ENCODE measurements at places on chromosomes 1 and 21. TPM values are rescaled to one million over a fixed set of nuclear protein-coding genes. Genes with fewer than 3 reads are reported as not detected.

GRCh38 chr1:87017998-87018672, 103.7 kb downstream of the HS2ST1 start:
- H3K27me3 ChIP-seq = no peaks in the 10 kb centered on the region
- no peak overlapping the region for H3K27ac ChIP-seq
- H3K4me1 ChIP-seq = no peaks in the 10 kb centered on the region
- no peak for DNase-seq

Gene EVA1C
- 72.6 TPM for total RNA-seq

Gene RYR2
- 0.42 TPM for total RNA-seq

- no peak overlapping the region for H3K4me3 ChIP-seq
- H3K36me3 ChIP-seq = no peaks in the 10 kb centered on the region
- no peak overlapping the region for H3K27ac ChIP-seq
These were observed 33.3 kb upstream of the CD1D start for GRCh38 chr1:158147401-158147800.

Gene ADAMTS1
- total RNA-seq = 294 TPM

Gene VAV3
- 3.3 TPM for total RNA-seq

Gene SLC45A3
- total RNA-seq = 0.44 TPM

- no peaks in the 10 kb centered on the region for H3K27me3 ChIP-seq
- no peak overlapping the region for H3K27ac ChIP-seq
- no peaks in the 10 kb centered on the region for H3K36me3 ChIP-seq
- no peak for DNase-seq
- no peaks in the 10 kb centered on the region for H3K4me1 ChIP-seq
These were observed 85.7 kb upstream of the CXADR start for GRCh38 chr21:17427157-17427556.

DNA sequence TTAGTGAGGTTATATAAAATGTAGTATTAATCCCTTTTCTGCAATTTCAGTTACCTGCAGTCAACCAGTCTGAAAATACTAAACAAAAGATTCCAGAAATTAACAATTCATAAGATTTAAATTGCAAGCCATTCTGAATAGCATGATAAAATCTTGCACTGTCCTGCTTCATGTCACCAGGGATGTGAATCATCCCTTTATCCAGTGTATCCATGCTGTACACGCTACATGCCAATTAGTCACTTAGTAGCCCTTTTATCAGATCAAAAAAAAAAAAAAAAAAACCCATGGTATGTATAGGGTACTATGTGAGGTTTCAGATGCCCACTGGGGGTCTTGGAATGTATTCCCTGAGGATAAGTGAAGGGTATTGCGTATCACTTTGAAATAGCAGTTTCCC, 191.3 kb upstream of the HP1BP3 start:
- H3K27ac ChIP-seq = no peak overlapping the region
- no peaks in the 10 kb centered on the region for H3K36me3 ChIP-seq
- H3K4me1 ChIP-seq = no peaks in the 10 kb centered on the region
- no peak for DNase-seq
- no peak overlapping the region for H3K4me3 ChIP-seq

Gene CFHR4
- not detected for total RNA-seq

DNA sequence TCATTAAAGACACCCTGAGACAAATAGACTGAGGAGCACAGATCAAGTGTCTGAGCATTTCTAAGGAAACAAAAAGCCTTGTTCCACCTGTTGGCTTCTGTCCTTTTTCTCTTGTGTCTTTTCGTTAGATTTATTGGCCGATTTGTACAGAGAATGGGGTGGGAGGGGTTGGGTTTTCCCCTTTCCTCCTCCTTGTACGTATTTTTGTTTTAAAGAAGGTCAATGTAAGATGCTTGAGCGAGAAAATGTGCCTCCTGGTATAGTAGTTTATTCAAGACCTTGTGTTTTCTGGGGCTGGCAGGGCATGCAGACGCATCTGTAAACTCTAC, 1.2 kb downstream of the BCL9 start:
- H3K4me1 ChIP-seq = peaks cover 32% of the 10 kb centered on the region
- no peak for DNase-seq
- peak overlapping the region; percentile 96 for H3K27ac ChIP-seq
- H3K36me3 ChIP-seq = no peaks in the 10 kb centered on the region
- peak overlapping the region; percentile 60 for H3K4me3 ChIP-seq

Gene SLC25A44
- total RNA-seq = 25.5 TPM

Gene BNIPL
- total RNA-seq = not detected

DNA sequence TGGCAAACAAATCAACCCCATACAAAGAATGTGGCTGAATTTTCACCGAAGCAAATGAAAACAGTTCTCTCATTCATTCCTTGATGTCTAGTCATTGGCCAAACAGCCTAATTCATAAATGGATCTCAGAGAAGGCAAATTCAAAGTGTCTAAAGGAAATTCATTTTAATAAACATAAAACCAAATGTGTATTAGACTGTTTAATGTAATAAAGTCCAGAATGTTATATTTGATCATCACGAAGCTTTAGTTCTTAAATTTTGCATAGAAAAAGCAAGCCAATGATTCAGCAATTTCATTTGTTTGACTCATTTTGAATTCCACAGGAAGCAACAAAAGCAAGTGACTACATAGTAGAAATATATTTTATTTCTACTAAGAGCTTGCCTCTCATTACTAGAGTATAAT, 379.2 kb upstream of the ADAMTS5 start:
- no peaks in the 10 kb centered on the region for H3K36me3 ChIP-seq
- no peak overlapping the region for H3K4me3 ChIP-seq
- H3K27me3 ChIP-seq = no peaks in the 10 kb centered on the region
- H3K4me1 ChIP-seq = no peaks in the 10 kb centered on the region
- no peak overlapping the region for H3K27ac ChIP-seq

GRCh38 chr1:65386439-65386838, 34.0 kb upstream of the LEPR start:
- no peak overlapping the region for H3K4me3 ChIP-seq
- no peaks in the 10 kb centered on the region for H3K36me3 ChIP-seq
- no peaks in the 10 kb centered on the region for H3K4me1 ChIP-seq
- H3K27ac ChIP-seq = no peak overlapping the region

- no peaks in the 10 kb centered on the region for H3K36me3 ChIP-seq
- no peaks in the 10 kb centered on the region for H3K27me3 ChIP-seq
- H3K27ac ChIP-seq = peak overlapping the region; percentile 89
- no peak overlapping the region for H3K4me3 ChIP-seq
- no peak for DNase-seq
These were observed 11.2 kb upstream of the CAPN2 start for GRCh38 chr1:223700942-223701637.

Gene SLC50A1
- total RNA-seq = 5.7 TPM

DNA sequence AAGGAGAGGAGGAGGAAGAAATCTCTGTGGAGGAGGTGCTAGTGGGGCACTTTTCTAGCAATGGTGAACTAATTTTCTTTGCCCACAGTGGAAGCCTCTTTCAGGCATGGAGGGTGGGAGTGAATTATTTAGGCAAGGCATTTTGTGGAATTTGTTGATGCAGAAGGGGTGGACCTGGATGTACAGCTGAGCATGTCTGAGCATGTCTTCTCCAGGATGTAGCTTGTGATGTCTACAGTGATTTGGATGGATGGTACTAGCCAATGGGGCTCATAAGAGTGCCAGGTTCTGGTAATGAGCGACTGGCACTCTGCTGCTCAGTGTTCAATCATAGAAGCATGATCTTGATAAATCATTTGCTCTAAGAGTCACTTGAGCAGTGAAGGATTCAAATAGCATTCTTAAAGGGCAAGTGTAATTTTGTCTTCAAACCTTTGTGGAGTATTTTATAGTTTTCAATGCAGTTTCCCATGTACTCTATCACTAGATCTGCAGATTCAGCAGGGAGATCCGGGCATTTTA, 153.9 kb upstream of the LMO4 start:
- DNase-seq = no peak
- no peaks in the 10 kb centered on the region for H3K27me3 ChIP-seq
- H3K4me3 ChIP-seq = no peak overlapping the region
- no peak overlapping the region for H3K27ac ChIP-seq
- H3K4me1 ChIP-seq = no peaks in the 10 kb centered on the region
- H3K36me3 ChIP-seq = no peaks in the 10 kb centered on the region

DNA sequence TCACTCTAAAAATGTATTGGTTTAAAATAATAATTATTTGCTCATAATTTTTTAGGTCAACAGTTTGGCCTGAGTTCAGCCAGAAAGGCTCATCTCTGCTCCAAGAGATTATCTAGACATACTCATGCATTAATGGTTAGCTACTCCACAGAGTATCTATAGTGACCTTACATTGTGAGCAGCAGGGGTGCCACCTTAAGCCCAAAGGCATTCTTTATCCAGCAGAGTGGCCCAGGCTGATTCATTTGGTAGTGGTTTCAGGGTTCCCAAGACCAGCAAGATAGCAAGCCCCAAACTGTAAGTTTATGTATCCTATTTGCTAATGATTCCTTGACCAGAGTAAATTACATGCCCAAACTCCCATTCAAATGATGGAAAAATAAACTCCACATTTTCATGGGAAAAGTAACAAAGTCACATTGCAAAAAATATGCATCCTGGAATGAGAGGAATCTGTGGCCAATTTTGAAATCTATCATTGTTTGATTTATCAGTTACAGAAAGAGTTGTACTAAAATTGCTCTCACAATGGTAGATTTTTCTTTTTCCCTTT, 182.6 kb upstream of the KCNK2 start:
- no peak overlapping the region for H3K27ac ChIP-seq
- H3K36me3 ChIP-seq = no peaks in the 10 kb centered on the region
- no peaks in the 10 kb centered on the region for H3K27me3 ChIP-seq
- no peak overlapping the region for H3K4me3 ChIP-seq
- H3K4me1 ChIP-seq = no peaks in the 10 kb centered on the region

Gene RIPPLY3
- total RNA-seq = not detected

DNA sequence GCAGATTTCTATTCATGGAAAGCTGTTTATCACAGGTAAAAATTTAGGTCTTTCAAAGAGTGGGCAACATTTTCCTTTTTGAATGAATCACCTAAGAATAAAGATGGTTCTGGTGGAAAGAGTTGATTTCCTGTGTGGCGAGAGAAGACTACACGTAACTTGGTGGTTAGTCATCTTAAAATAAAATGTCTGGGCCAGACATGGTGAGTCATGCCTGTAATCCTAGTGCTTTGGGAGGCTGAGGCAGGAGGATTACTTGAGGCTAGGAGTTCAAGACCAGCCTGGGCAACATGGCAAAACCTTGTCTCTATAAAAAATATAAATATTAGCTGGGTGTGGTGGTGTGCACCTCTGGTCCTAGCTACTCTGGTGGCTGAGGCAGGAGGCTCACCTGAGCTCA, 65.7 kb downstream of the DISP1 start:
- H3K27me3 ChIP-seq = no peaks in the 10 kb centered on the region
- H3K4me3 ChIP-seq = no peak overlapping the region
- no peak for DNase-seq
- no peaks in the 10 kb centered on the region for H3K4me1 ChIP-seq

- H3K36me3 ChIP-seq = no peaks in the 10 kb centered on the region
- DNase-seq = no peak
- H3K4me3 ChIP-seq = no peak overlapping the region
- H3K27ac ChIP-seq = no peak overlapping the region
- H3K27me3 ChIP-seq = no peaks in the 10 kb centered on the region
These were observed 74.4 kb downstream of the HMCN1 start for GRCh38 chr1:185808631-185809030.

Gene SYT2
- under 0.01 TPM for total RNA-seq

Gene MATN1
- total RNA-seq = not detected

- no peak for DNase-seq
- H3K27ac ChIP-seq = no peak overlapping the region
- no peaks in the 10 kb centered on the region for H3K4me1 ChIP-seq
These were observed 564.4 kb downstream of the MATN1 start for GRCh38 chr1:30159015-30159414.

Gene CRP
- total RNA-seq = not detected

DNA sequence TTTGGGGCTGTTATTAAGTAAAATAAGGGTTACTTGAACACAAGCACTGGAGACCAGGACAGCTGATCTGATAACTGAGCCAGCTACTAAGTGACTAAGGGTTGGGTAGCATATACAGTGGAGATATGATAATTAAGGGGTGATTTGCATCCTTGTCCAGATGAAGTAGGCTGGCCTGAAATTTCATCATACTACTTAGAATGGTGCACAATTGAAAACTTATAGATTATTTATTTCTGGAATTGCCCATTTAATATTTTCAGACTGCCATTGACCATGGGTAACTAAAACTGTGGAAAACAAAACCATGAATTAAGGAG, 3.8 kb upstream of the CD1B start:
- H3K4me1 ChIP-seq = no peaks in the 10 kb centered on the region
- H3K4me3 ChIP-seq = no peak overlapping the region
- no peaks in the 10 kb centered on the region for H3K36me3 ChIP-seq
- no peaks in the 10 kb centered on the region for H3K27me3 ChIP-seq
- no peak overlapping the region for H3K27ac ChIP-seq
- no peak for DNase-seq

Gene ERI3
- 60.1 TPM for total RNA-seq

DNA sequence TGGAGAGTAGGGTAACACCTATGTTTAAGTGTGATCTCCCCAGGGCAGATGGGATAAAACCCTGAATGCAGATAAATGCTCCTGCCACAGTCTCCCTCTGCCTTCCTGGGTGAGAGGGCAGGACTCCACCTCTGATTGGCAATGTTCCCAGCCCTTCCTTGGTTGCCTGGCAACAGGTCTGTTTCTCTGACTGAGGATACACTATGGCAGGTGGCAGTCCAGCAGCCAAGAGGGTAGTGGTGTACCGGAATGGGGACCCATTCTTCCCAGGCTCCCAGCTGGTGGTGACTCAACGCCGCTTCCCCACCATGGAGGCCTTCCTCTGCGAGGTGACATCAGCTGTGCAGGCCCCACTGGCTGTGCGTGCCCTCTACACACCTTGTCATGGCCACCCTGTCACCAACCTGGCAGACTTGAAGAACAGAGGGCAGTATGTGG, at the start of gene DCDC2B:
Gene DCDC2B, plus strand, starts transcription at position 199 of the 438 bp plus-strand sequence. Its CDS starts 5 bp downstream, at position 204.
- no peak within 1 kb of the TSS for H3K27ac ChIP-seq
- H3K4me3 ChIP-seq = no peak within 1 kb of the TSS
- H3K27me3 ChIP-seq = no peaks in the 10 kb centered on the region
